Activated CD4-positive, alpha-beta T cell treated with anti-CD3 and anti-CD28 coated beads, Interleukin-2, amount 50 U/mL, for 48 hours (primary cell): ENCODE measurements at places on chromosomes 12 and 14.

DNA sequence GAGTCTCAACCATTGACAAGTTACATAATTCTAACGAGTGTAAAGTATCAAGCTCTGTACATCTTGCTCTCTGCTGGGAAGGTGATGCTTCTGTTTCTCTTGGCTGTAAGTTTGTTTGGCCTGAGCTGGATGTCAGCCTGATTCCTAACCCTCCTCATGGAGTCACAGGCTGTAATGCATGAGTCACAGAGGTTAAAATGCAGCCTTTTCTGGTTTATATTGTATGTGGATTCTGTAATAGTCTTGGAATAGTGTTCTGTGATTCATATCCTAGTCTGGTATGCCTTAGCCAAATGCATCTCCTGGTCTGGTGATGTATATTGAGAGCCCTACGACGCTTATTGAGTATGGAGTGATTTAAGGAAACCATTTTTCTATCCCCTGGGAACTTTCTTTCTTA lies 104.5 kb upstream of the FRMD6 start:
- DNase-seq: no peak

DNA sequence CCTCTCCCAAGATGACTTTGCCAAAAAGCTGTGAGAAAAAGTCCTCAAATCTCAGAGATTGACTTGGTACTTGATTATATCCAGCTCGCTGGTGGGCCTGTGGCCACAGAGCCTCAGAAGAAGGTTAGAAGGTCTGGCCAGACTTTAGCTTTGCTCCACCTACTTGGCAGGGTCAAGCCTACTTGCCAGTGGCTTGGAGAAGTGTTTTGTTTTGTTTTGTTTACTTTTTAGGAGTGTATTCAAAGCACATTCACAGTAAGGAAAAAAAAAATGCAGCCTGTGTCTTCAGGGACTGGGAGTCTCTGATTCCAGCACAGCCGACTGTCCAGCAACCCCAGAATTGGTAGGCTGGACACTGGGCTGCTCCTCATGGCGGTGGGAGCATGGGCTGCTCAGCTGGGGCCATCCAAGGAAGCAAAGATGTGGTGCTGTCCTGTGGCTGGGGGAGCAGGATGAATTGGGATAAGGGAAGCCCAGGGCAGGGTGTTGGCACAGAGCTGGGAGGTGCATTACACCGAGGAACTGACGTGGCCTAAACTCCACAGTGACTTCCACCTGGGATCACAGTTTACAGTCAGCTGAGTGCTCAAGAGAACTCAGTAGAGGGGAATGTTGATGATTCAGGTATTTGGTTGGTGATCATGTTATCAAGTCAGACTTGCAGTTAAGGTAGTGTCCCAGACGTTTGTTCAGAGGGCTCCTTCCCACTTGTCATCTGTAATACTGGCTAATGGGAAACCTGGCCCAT lies 73.5 kb downstream of the PPP2R5C start:
- no peak for DNase-seq

- no peak for DNase-seq
Observed at GRCh38 chr14:68532496-68532895, 260.4 kb downstream of the ZFP36L1 start.

DNA sequence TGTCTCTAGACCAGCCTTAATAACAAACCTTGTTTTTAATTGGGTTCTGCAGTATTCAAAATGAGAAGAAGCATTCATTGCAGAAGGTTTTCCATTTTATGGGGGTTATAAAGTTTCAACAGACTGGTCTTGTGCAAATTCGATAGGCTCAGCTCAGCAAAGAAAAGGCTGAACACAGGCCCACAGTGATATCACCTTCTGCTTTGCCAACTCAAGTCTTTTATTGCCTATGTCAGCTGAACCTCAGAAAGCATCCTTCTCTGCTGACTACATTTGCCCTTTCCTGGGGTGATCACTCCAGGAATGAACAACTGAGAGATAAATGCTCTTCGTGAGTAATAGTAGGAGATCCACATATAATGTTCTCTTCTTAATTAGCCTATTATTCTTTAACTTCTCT lies 134.5 kb upstream of the CCDC175 start:
- no peak for DNase-seq

- no peak for DNase-seq
Observed at GRCh38 chr12:18684430-18684829, 53.4 kb downstream of the PLCZ1 start.

- DNase-seq: no peak
Observed at GRCh38 chr12:18658179-18658578, 79.6 kb downstream of the PLCZ1 start.

DNA sequence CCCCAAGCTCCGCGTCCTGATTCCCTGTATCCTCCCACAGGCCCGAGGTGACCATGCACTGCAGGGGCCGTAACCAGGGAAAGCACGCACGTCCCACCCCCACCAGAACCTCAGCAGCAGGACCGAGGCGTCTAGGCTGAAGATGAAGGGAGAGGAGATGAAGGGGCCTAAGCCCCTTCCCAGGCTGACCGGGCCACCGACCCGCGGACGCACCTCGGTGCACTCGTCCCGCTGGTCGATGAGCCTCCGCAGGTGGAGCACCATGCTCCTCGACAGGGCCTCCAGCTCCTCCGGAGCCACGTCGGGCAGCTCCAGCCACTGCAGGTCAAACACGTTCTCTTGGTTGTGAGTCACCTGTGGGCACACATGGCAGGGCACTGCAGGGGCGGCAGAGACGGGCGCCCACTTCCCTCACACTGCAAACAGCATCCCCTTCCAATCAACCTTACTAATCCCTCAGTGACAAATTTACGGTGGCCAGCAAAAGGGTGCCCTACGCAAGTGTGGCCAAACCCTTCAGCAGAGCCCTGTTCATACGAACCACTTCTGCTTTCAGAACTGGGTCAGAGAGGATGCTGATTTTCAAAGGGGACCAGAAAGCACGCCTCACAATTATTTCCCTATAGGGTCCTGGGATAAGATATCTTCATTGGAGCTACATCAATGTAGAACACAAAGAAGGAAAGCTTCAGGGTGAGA lies 77.8 kb downstream of the CCDC88C start:
- no peak for DNase-seq

- DNase-seq: no peak
Observed at GRCh38 chr14:80872645-80873044, 68.9 kb downstream of the CEP128 start.

DNA sequence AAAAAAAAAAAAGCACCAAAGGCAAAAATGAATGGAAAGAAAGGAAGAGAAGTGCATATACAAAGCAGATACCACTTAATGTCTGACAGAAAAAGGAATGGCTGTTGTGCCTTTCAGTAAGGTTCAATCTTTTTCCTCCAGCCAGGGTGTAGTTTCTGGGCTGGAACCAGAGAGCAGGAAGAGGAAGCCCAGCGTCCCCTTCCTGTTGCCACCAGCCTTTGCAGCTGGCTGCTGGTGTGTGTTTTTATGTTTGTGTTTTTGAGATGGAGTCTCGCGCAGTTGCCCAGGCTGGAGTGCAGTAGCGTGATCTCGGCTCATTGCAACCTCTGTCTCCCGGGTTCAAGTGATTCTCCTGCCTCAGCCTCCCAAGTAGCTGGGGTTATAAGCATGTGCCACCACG lies 64.6 kb upstream of the LTA4H start:
- no peak for DNase-seq

GRCh38 chr12:44960856-44961255 lies 84.7 kb upstream of the NELL2 start:
- DNase-seq: no peak

GRCh38 chr12:47710278-47710677 lies 4.4 kb upstream of the RPAP3 start:
- DNase-seq: no peak

GRCh38 chr14:23327947-23328744 lies 6.9 kb downstream of the PABPN1 start:
- DNase-seq: peak; percentile 69

- DNase-seq: no peak
Observed at GRCh38 chr14:50941151-50941550, 3.1 kb downstream of the PYGL start.

DNA sequence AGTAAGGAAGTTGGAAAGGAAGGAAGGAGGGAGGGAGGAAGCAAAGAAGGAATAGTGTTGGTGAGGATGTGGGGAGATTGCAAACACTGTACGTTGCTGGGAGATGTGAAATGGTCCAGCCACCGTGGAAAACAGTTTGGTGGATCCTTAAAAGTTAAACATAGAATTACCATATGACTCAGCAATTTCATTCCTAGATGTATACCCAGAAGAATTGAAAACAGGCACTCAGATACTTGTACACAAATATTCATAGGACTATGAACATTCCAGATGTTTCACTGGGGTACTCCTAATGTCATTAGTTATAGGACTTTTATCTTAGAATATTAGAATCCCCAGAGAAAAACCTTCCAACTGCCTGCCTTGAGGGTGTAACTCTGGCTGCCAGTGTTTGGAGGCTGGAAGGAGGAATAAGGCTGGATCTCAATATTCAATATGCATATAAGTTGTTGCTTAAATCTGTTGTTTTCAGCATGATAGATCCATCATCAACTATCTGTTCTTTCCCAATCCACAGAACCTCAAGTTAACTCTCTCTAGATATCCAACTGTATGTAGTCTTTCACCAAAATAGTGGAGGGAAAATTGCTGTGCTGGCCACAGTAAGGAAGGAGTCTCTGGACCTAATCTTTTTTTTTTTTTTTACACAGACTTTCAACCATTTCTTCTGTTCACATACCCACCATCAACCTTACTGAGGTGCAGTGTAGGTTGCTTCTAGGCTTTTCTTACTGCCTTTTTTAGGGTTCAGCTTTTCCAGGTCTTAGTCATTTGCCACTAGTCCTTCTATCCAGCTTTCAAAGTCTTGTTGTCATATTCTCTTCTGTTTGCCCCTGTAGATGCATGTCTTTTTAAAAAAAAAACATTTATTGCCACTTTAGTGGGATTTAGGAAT lies 94.5 kb downstream of the DNAI7 start:
- DNase-seq: no peak

GRCh38 chr12:68792952-68793351 lies 15.0 kb upstream of the MDM2 start:
- no peak for DNase-seq

- DNase-seq: no peak
Observed at GRCh38 chr12:114045349-114045748, 79.2 kb upstream of the RBM19 start.

- no peak for DNase-seq
Observed at GRCh38 chr12:55629058-55629841, 7.4 kb upstream of the OR10P1 start.

DNA sequence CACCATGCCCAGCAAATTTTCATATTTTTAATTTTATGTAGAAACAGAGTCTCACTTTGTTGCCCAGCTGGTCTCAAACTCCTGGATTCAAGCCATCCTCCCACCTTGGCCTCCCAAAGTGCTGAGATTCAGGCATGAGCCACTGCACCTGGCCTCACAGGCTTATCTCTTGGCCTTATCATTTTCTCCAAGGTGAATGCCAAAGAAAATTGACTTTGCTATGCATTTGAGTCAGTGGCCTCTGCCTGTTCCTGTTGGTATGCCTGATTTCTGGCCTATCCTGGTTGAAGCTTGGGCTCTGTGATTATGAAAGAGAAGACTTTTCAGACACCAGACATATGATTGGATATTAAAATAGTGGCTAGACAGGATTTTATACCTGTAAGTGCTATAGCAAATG lies 34.2 kb downstream of the MANSC1 start:
- no peak for DNase-seq

- DNase-seq: no peak
Observed at GRCh38 chr12:117994551-117995438, 21.7 kb upstream of the RFC5 start.

- peak; percentile 82 for DNase-seq
Observed at GRCh38 chr12:48988030-48988649, 10.0 kb downstream of the WNT1 start.

DNA sequence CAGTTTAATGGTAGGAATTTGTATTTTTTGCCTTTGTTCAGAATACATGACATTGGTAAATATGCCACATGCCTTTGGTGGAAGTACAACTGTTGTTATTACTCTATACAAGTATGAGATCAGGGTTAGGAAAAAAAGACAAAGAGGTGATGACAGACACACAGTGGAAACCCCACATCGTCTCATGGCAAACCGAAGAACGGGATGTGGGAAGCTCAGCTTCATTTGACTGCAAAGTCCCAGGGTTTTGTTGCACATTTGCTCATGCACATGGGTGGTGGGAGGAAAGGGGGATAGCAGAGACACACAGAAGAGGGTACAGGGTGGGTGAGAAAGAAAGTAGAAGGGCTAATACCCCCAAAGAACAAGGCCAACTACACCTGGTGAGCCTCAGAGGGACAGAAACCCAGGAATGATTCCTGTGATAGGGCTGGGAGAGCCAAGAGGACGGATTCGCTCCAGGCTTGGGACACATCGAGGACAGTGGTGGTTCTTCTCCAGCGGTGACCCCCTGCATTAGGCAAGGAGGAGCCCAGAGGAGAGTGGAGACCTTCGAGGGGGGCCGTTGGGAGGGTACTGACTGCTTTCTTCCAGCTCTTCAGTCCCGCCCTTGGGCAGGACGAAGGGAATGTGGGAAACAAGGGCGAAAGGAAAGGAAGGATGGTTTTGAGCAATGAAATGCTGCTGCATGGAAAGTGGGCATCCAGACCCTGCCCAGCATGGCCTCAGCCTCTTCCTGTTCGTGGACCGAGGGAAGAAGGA lies 8.1 kb downstream of the VAMP1 start:
- no peak for DNase-seq

- peak; percentile 24 for DNase-seq
Observed at GRCh38 chr12:109910969-109911348, 10.9 kb downstream of the TCHP start.

GRCh38 chr12:66598079-66598478 lies 80.8 kb downstream of the GRIP1 start:
- DNase-seq: no peak

- no peak for DNase-seq
Observed at GRCh38 chr12:2537868-2538541, 256.8 kb upstream of the FKBP4 start.

DNA sequence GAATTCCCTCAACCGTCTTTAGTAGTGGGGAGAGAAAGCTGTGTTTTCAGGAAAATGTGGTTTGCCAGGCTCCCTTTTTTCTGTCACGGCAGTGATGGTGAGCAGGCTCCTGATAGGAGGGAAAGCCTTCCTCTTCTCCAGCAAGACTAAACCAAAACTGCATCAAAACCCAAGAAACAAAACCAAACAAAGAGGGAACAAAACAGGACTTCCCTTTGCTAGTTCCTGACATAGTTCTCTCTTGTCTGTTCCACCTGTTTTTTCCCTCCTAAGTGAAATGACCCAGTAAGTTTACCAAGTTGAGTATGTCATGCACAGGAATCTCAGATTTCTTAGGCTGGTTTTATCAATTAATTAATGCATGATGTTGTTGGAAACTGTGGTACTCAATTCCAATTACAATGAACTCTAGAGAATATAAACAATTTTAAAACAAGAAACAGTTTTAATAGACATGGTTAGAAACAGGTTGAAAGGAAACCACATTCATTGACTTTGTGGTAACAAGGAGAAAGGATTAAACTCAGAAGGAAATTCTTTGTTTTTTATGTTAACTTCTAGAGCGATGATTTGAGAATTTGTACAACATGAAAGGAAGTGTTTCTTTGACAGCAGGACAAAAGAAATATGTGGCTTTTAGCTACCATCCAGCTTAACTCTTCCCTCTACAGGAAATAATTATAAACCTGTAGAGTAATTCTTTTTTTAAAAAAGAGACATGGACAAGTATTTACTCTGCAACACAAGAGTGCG lies 23.0 kb upstream of the CSRP2 start:
- DNase-seq: no peak

GRCh38 chr12:46437469-46437868 lies 64.9 kb upstream of the SLC38A2 start:
- no peak for DNase-seq
